ENCODE measurements at places on chromosomes 4 and X.

GRCh38 chrX:7088968-7089615 lies 58.4 kb upstream of the STS start:
- DNase-seq: no peak

- no peak for DNase-seq
Measured at GRCh38 chr4:160316036-160316435, 1213.2 kb downstream of the RAPGEF2 start.

DNA sequence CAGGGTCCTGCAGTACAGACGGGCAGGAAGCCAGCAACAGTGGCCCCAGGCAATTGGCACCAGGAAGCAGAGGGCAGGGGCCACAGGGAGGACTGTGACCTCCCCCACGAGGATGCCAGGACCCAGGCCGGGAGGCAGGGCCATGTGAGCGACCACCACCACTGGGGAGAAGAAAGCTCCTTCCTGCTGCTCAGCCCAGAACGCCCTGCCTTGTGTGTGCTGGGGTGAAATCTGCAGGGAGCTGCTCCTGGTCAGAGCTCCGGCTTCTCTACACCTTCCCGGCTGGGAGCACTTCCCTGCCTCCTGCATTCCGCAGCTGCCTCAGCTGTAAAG lies 100.4 kb downstream of the HMX1 start:
- no peak for DNase-seq

DNA sequence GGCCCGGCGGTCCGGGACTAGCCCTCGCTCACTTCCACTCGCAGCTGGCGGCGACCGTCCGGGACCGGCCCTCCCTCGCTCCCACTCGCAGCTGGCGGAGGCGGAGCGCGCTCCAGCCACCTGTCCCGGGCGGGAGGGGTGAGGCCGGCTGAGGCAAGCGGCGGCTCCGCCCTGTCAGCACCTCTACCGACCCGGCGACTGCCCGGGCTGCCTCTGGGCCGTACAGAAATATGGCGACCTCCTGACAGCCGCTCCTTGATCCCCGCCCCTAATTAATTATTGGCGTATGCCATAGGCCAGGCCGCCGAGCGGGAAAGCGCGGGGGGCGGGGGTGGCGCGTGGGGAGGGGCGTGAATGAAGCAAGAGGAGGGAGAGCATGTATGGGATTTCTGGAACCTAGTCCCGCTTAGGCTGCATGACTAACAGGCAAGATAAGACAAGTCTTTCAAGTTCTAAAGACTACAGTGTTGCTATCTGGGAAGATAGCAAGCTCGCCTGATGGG lies at the start of gene MORC4:
MORC4 (minus strand) TSS at position 200 of the 503 bp plus-strand sequence. CDS start 243 bp downstream, outside the sequence.
- peak; percentile 18 for DNase-seq

GRCh38 chr4:158190718-158191117 lies 17.9 kb upstream of the GASK1B start:
- DNase-seq: no peak

DNA sequence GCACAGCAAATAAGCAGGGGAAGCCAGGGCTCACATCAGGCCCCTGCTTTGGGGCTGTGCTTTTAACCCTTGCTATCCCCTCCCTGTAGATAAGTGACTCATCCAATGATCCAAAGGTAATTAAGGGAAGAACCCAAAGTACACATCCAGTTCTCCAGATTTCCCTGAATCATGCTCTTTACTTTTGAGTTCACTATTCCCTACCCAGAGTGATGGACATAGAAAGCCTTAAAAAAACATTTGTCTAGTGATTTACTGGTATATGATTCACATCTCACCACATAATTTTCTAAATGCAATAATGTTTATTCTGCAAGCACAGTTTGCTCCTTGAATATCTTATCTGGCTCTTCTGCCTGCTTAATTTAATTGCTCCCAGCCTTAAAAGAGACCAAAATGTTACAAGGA lies 136.2 kb downstream of the PPP3CA start:
- no peak for DNase-seq

GRCh38 chrX:72621625-72622485 lies 49.2 kb upstream of the HDAC8 start:
- DNase-seq: no peak

GRCh38 chrX:155819966-155820491 lies 61.1 kb upstream of the VAMP7 start:
- peak; percentile 55 for DNase-seq

DNA sequence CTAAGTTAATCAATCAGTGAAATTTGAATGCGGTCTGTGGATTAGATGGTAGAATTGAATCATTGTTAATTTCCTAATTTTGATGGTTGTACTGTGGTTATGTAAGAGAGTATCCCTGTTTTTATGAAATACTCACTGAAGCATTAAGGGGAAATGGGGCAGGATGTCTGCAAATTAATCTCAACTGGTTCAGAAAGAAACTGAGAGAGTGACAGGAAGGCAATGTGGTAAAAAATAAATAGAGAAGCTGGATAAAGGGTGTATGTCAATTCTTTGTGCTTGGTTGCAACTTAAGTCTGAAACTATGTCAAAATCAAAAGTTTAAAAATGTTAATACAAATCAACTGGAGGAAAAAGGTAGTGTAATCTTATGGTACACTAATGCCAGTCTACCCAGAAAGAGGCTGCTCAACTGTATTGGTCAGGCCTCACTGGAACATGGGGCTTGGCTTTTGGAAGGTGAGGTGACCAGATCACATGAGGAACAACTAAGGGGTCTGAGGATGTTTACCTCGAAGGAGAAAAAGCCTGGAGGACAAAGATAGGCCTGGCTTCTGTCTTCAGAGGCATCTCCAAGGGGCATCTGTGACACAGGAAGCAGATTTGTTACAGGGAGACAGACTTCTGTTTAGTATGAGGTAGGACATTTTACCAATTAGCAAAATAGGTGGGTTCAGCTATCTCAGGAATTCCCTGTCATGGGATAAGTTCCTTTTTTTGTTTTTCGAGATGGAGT lies 83.1 kb downstream of the DLG3 start:
- DNase-seq: no peak

- no peak for DNase-seq
Measured at GRCh38 chr4:108982402-108983185, 219.7 kb upstream of the ETNPPL start.

DNA sequence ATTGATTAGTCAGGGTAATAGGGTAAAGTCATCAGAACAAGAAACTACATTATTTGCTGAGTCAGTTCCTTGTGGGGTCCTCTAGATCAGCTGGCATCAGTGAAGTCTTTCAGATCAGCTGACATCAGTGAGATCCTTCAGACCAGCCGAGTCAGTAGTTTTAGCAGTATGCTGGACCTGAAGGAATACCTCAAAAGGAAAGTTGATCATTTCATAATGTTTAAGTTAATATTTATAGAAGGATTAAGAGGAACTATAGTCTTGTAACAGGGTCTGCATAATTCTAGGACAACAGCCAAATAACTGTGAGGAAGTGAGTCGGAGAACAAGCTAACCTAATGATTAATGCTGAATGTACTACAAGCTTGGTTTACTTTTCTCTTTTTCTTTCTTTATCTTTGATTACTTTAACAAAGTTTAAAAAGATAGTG lies 958 bp upstream of the UGT2B7 start:
- peak; percentile 40 for DNase-seq

- DNase-seq: no peak
Measured at GRCh38 chrX:122567911-122568310, 616.2 kb upstream of the GRIA3 start.

DNA sequence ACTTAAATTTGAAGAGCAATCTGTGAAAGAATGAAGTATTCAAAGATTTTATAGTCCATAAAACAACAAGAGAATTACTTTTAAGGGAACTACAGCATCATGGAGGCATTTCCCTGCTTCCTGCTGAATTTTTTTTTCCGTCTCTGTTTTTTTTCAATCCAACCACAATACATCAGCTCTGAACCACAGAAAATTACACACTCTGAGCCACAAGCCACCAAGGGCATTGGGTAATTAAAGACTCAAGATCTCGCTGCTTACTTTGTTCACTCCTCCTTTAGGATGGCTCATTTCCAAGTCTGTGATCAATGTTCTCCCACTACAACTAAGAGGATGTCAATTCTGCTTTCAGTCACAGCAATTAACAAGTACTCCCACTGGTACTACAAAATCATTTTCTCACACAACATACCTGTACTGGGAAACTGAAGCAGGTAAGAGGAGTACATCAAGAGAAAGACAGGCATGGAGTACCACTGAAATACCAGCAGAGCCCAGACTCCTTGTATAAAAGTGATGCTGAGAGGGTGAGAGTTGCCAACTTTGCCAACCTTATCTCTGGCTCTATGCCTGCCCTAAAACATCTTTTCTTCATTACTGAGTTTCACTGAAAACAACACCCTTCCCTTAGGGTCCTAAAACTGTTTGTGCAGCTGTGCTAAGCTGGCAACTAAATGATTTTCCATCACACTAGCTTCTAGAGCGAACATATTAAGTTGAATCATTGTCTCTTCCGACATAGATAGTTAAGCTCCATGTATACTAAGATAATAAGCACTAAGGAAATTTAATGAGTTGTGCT lies 105.8 kb upstream of the MAGEB18 start:
- DNase-seq: no peak

DNA sequence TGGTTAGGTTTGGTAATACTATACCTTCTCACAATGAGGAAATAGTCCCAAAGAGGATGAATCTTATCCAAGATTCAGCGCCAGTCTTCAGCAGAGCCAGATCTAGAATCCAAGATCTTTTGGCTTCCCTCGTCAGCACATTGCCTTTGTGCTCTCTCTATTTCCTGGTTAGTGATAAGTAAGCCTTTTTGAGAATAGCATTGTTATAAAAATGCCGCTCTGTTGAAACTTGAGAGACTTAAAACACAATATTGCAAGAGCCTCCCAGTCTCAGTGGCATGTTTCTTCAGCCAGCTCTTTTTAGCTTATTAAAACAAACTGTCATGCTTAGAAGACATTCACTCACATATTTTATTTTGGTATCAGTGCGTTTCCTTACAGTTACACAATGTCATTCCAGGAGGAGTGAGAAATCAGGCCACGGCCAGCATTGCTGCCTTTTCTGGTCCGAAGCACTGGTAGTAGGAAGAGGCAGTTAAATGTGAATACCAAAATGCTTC lies 141.4 kb downstream of the KLHL8 start:
- DNase-seq: no peak

GRCh38 chr4:110059556-110060191 lies 138.7 kb downstream of the ELOVL6 start:
- DNase-seq: no peak

- no peak for DNase-seq
Measured at GRCh38 chr4:7347981-7348380, 86.7 kb downstream of the PSAPL1 start.

DNA sequence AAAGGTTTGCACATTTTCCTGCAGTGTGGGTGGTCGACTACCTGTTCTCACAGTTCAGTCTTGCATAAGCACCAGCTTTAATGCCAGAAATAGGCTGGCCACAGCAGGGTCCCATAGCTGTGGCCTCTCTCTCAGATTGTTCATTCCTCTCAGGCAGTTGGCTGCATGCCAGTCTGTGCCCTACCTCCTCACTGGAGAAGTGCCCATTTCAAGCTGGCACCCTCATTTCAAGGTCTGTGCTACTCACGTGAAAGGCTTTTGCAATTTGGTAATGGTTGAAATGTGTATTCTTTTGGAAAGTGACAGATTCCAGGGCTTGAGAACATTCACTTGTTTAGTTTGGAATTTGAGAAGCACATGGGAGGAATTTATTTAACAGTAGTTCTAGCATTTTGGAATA lies 28.9 kb upstream of the MTMR1 start:
- DNase-seq: no peak

- no peak for DNase-seq
Measured at GRCh38 chrX:16712548-16713155, at the start of gene CTPS2. CTPS2 (minus strand) TSS chrX:16712669; CDS start chrX:16702902, 9,767 bp downstream.

- peak; percentile 20 for DNase-seq
Measured at GRCh38 chr4:8182858-8183725, 16.0 kb upstream of the SH3TC1 start.

DNA sequence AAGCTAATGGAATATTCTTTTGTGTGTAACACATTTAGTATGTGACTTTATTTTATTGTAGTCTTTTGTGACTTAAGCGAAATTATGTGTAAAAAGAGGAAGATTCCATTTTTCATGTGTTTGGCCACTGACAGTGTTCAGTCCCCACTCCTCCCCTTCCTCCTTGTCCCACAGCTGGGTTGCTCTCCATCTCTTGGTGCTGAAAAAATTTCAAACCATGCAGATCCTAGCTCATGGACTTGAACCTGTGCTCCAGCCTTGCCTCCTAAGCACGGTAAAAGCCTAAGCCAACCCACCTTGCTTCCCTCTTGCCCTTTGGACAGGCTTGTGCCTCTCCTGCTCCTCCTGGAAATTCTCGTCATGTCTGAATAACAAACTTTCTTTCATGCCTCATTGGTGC lies 2008.5 kb upstream of the TENM3 start:
- no peak for DNase-seq

- no peak for DNase-seq
Measured at GRCh38 chr4:98508829-98509598, 149.4 kb downstream of the TSPAN5 start.

Data from smooth muscle cell of the brain vasculature (primary cell).